ENCODE measurements at places on chromosomes 3 and 15. TPM values are rescaled to one million over a fixed set of nuclear protein-coding genes. Genes with fewer than 3 reads are reported as not detected.

The TM4SF18 gene
- 31.8 TPM for total RNA-seq

The SPATA12 gene
- total RNA-seq, result 0.44 TPM

The AADACL2 gene
- total RNA-seq, result not detected

The GPR149 gene
- total RNA-seq, result not detected

The DNAH12 gene
- not detected for total RNA-seq

The CYP8B1 gene
- total RNA-seq, result not detected

The GTF2A2 gene
- total RNA-seq, result 171 TPM

The STAB1 gene
- total RNA-seq, result 0.32 TPM

The RLBP1 gene
- total RNA-seq, result not detected

The PGBD4 gene
- total RNA-seq, result 0.96 TPM

The MTHFS gene
- 81.2 TPM for total RNA-seq

The NANOGP8 gene
- total RNA-seq, result not detected

The CCDC39 gene
- total RNA-seq, result not detected

The DZIP3 gene
- 3.8 TPM for total RNA-seq

The TFRC gene
- 81.1 TPM for total RNA-seq

The EBLN2 gene
- total RNA-seq, result 0.70 TPM

The TEX9 gene
- total RNA-seq, result 5.4 TPM

The GAP43 gene
- total RNA-seq, result 0.09 TPM

The CRYBG3 gene
- 6.1 TPM for total RNA-seq

The PLSCR5 gene
- total RNA-seq, result not detected

The ACAN gene
- total RNA-seq, result 0.88 TPM

The CRABP1 gene
- total RNA-seq, result 1.3 TPM

The TRPC1 gene
- total RNA-seq, result 4.7 TPM

The IL5RA gene
- total RNA-seq, result not detected

The HIGD2B gene
- total RNA-seq, result not detected

The ANKRD63 gene
- total RNA-seq, result 0.41 TPM

The SUSD5 gene
- total RNA-seq, result 3.4 TPM

The RASGRP1 gene
- total RNA-seq, result 0.58 TPM

The MFSD1 gene
- 39.7 TPM for total RNA-seq

The WDR49 gene
- total RNA-seq, result not detected

The PROS1 gene
- total RNA-seq, result 13.9 TPM

The MORC1 gene
- not detected for total RNA-seq

The APBA2 gene
- total RNA-seq, result 16.3 TPM

The ITPKA gene
- 9.1 TPM for total RNA-seq

The ZNF80 gene
- not detected for total RNA-seq

The LEKR1 gene
- 0.79 TPM for total RNA-seq

The TRIP4 gene
- 27.9 TPM for total RNA-seq

The DGKG gene
- total RNA-seq, result 8.8 TPM

The ADAMTS17 gene
- 0.13 TPM for total RNA-seq

The RTP3 gene
- total RNA-seq, result not detected

The CASR gene
- total RNA-seq, result not detected

The CCDC13 gene
- total RNA-seq, result 0.46 TPM

The APOD gene
- 0.87 TPM for total RNA-seq

The GHRL gene
- not detected for total RNA-seq

The GPR62 gene
- not detected for total RNA-seq

The AADAC gene
- total RNA-seq, result 14.2 TPM

The ASB14 gene
- not detected for total RNA-seq

The SLC24A5 gene
- total RNA-seq, result not detected

The LMOD3 gene
- total RNA-seq, result not detected

The ATP13A4 gene
- not detected for total RNA-seq

The LRRIQ4 gene
- not detected for total RNA-seq

The GOLGA8G gene
- total RNA-seq, result not detected

The GOLGA6L1 gene
- not detected for total RNA-seq

The FNDC3B gene
- total RNA-seq, result 36.6 TPM

The CCR1 gene
- total RNA-seq, result not detected

The DHFR2 gene
- 2.8 TPM for total RNA-seq

The BCL2A1 gene
- total RNA-seq, result 10.2 TPM
